Aorta (tissue), 5 donors: ENCODE measurements at places on chromosomes 3 and 15. TPM values are rescaled to one million over a fixed set of nuclear protein-coding genes. Genes with fewer than 3 reads are reported as not detected.

NOX5 gene
- 0.19 TPM for total RNA-seq

ASB14 gene
- not detected for total RNA-seq

STRIT1 gene
- not detected for total RNA-seq

PFKFB4 gene
- total RNA-seq = 7.2 TPM

MTHFS gene
- 8.6 TPM for total RNA-seq

GASK1A gene
- 12.2 TPM for total RNA-seq

ADAM10 gene
- total RNA-seq = 115 TPM

ILDR1 gene
- not detected for total RNA-seq

CLSTN2 gene
- 18.0 TPM for total RNA-seq

THSD4 gene
- total RNA-seq = 143 TPM

ROPN1 gene
- total RNA-seq = not detected

PCLAF gene
- total RNA-seq = not detected

FEZF2 gene
- total RNA-seq = not detected

HYAL1 gene
- 9.3 TPM for total RNA-seq

SLC27A2 gene
- total RNA-seq = not detected

SLC28A2 gene
- not detected for total RNA-seq

GCNT3 gene
- total RNA-seq = not detected

MAP2K5 gene
- total RNA-seq = 29.2 TPM

GPR160 gene
- 2.8 TPM for total RNA-seq

NCKIPSD gene
- total RNA-seq = 26.4 TPM

RYR3 gene
- 23.1 TPM for total RNA-seq

EPHB1 gene
- 4.8 TPM for total RNA-seq

RTP3 gene
- not detected for total RNA-seq

HCLS1 gene
- 66.8 TPM for total RNA-seq

EOMES gene
- 0.60 TPM for total RNA-seq

RAB6B gene
- 9.2 TPM for total RNA-seq

SYNPR gene
- total RNA-seq = not detected

STRA6 gene
- total RNA-seq = 0.16 TPM

GUCA1C gene
- not detected for total RNA-seq

FBXW12 gene
- not detected for total RNA-seq

SLCO2A1 gene
- total RNA-seq = 101 TPM

HCN4 gene
- total RNA-seq = not detected

TGM5 gene
- not detected for total RNA-seq

SMCO1 gene
- not detected for total RNA-seq

MRPL47 gene
- total RNA-seq = 19.7 TPM

PLA2G4B gene
- total RNA-seq = 6.7 TPM

RTP1 gene
- 0.48 TPM for total RNA-seq

GP9 gene
- not detected for total RNA-seq

PGBD4 gene
- total RNA-seq = 1.7 TPM

MAGI1 gene
- 46.1 TPM for total RNA-seq

LCMT2 gene
- 7.5 TPM for total RNA-seq

MYO1E gene
- total RNA-seq = 163 TPM

TTLL13 gene
- total RNA-seq = not detected

DNAH12 gene
- total RNA-seq = 0.10 TPM

TEX55 gene
- not detected for total RNA-seq
